Thymus (tissue), 14 donors: ENCODE measurements at places on chromosomes 5 and 9.
A peak's percentile ranks its signal among the peaks of the same experiment; 100 is the strongest.

- no peak for DNase-seq
- H3K4me3 ChIP-seq = no peak overlapping the region
- H3K27ac ChIP-seq = no peak overlapping the region
- no peaks in the 10 kb centered on the region for H3K27me3 ChIP-seq
Measured at GRCh38 chr9:132903574-132904492, 25.1 kb downstream of the SPACA9 start.

DNA sequence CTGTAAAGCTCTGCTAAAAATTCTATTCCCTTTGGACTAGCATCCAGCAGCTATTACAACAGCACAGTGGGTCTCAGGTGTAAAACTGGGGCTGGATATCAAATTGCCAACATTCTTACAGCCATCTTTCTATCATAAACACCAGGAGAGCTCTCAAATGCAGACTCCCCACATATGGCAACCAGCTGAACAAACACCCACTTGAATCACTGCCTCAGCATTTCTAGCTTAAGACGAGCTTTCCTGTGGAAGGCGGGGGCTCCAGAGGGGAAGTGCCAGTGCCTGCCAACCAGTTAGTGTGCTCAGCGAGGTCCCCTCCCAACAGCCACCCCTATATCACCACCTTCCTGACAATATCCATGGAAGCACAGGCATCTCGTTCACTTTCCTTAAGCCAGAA lies 62.2 kb downstream of the IPPK start:
- peak overlapping the region; percentile 78 for H3K27ac ChIP-seq
- H3K36me3 ChIP-seq = peaks cover 19% of the 10 kb centered on the region
- DNase-seq = no peak

DNA sequence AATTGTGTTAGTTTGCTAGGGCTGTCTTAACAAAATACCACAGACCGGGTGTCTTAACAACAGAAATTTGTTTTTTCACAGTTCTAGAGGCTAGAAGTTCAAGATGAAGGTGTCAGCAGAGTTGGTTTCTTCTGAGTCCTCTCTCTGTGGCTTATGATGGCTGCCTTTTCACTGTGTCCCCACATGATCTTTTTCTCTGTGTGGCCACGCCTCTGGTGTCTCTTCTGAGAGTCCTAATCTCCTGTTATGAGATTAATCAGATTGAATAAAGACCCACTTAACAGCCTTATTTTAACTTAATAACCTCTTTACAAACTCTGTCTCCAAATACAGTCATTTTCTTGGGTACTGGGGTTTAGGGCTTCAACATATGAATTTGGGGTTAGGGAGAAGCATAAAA lies 561.1 kb downstream of the NR2F1-AS1 start:
- no peak overlapping the region for H3K4me3 ChIP-seq
- DNase-seq = no peak
- no peaks in the 10 kb centered on the region for H3K4me1 ChIP-seq
- H3K36me3 ChIP-seq = no peaks in the 10 kb centered on the region

GRCh38 chr5:170238456-170239196 lies 5.8 kb downstream of the C5orf58 start:
- H3K27me3 ChIP-seq = no peaks in the 10 kb centered on the region
- no peak overlapping the region for H3K27ac ChIP-seq
- H3K36me3 ChIP-seq = no peaks in the 10 kb centered on the region
- no peaks in the 10 kb centered on the region for H3K4me1 ChIP-seq
- no peak for DNase-seq

- no peak for DNase-seq
- no peaks in the 10 kb centered on the region for H3K4me1 ChIP-seq
- H3K4me3 ChIP-seq = no peak overlapping the region
- H3K27ac ChIP-seq = no peak overlapping the region
Measured at GRCh38 chr5:133376986-133377385, 235.4 kb downstream of the FSTL4 start.

DNA sequence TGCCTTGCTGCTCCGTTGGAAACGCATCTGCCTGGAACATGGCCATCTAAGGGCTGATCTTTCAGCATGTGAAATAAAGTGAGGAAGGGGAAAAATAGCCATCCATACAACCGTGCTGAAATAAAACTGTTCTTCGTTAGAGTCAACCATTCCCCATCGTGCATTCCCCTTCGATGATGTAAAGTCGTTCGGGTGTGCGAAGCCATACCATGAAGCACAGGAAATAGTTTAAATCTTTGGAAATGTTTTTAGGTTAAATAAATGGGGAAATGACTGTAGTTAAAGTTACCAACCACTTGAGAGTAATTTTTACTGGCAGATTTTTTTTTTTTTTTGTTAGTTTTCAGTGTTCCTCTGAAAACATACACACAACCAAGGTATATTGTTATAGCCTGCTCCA lies 302.5 kb downstream of the SH3GL2 start:
- DNase-seq = no peak
- H3K36me3 ChIP-seq = no peaks in the 10 kb centered on the region
- no peak overlapping the region for H3K27ac ChIP-seq

- H3K36me3 ChIP-seq = no peaks in the 10 kb centered on the region
- no peak overlapping the region for H3K27ac ChIP-seq
- DNase-seq = no peak
- H3K4me1 ChIP-seq = no peaks in the 10 kb centered on the region
- H3K27me3 ChIP-seq = no peaks in the 10 kb centered on the region
Measured at GRCh38 chr5:179125789-179126505, 65.8 kb downstream of the ZNF354C start.

GRCh38 chr5:6000867-6001266 lies 377.5 kb downstream of the MED10 start:
- H3K27me3 ChIP-seq = no peaks in the 10 kb centered on the region
- H3K4me1 ChIP-seq = no peaks in the 10 kb centered on the region
- DNase-seq = no peak
- H3K36me3 ChIP-seq = no peaks in the 10 kb centered on the region

DNA sequence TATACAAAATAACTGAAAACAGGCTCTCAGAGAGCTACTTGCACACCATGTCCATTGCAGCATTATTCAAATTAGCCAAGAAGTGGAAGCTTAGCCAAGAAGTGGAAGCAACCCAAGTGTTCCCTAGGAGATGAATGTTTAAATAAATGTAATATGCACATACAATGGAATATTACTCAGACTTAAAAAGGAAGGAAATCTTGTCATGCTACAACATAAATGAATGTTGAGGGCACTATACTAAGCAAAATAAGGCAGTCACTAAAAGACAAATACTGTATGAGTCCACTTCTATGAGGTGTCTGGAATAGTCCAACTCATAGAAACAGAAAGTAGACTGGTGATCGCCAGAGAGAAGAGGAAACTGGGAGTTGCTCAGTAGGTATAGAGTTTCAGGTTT lies 438.1 kb downstream of the MAT2B start:
- H3K4me3 ChIP-seq = no peak overlapping the region
- no peak for DNase-seq
- no peaks in the 10 kb centered on the region for H3K4me1 ChIP-seq
- no peaks in the 10 kb centered on the region for H3K27me3 ChIP-seq
- no peaks in the 10 kb centered on the region for H3K36me3 ChIP-seq

GRCh38 chr5:59528202-59528862 lies 365.2 kb downstream of the PDE4D start:
- H3K27me3 ChIP-seq = no peaks in the 10 kb centered on the region
- no peak overlapping the region for H3K27ac ChIP-seq
- no peak for DNase-seq
- no peaks in the 10 kb centered on the region for H3K4me1 ChIP-seq
- no peak overlapping the region for H3K4me3 ChIP-seq

GRCh38 chr5:74648835-74649293 lies 8.3 kb upstream of the ENC1 start:
- H3K4me1 ChIP-seq = peaks cover 3% of the 10 kb centered on the region
- peak; percentile 61 for DNase-seq
- no peaks in the 10 kb centered on the region for H3K27me3 ChIP-seq
- H3K36me3 ChIP-seq = no peaks in the 10 kb centered on the region
- no peak overlapping the region for H3K4me3 ChIP-seq

DNA sequence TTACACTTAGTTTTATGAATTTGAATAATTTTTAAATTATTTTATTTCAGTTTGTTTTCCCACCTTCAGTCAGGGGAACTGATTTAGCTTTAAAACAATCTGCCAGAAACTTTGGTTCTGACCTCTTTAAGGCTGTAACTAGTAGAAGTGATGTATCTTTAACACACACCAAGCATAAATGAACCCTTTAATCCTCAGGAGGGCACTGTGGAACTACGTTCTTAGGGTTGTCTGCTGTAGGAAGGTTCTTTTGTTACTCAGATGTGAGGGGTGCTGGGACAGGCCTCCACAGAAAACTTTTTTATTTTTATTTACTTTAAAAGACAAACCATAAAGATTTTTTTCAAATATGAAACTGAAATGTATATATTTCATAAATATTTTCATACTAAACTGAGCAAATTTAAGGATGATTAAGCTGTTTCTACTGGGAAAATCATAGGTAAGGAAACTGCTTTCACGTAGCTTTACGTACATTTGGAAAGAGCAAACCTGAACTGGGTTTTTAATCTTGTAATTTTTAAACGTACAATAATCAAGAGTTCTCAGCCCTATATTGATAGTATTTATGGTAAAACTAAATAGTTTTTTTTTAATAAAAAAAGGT lies 5.3 kb downstream of the KLF4 start:
- no peak overlapping the region for H3K4me3 ChIP-seq
- H3K4me1 ChIP-seq = peaks cover 10% of the 10 kb centered on the region
- peaks cover 38% of the 10 kb centered on the region for H3K27me3 ChIP-seq
- no peak overlapping the region for H3K27ac ChIP-seq
- no peaks in the 10 kb centered on the region for H3K36me3 ChIP-seq

DNA sequence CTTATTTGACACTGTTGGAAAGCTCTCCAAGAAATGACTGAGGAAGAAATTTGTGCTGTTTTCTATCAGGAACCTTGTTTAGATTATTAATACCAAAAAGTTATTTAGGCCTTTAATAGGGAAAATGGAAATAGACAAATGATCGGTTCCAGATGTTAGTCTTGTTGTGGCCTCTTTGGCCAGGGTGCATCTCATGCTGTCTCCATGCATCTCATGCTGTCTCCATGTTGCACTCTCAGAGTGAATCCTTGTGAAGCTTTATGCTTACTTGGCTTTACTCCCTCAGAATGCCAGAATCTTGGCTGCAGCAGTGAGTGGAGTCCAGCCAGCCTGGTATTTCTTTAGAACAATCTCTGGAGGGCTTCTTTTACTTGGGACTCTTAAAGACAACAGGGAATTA lies 185.5 kb downstream of the ARHGAP26 start:
- H3K27ac ChIP-seq = no peak overlapping the region
- DNase-seq = no peak
- H3K4me3 ChIP-seq = no peak overlapping the region
- no peaks in the 10 kb centered on the region for H3K27me3 ChIP-seq

DNA sequence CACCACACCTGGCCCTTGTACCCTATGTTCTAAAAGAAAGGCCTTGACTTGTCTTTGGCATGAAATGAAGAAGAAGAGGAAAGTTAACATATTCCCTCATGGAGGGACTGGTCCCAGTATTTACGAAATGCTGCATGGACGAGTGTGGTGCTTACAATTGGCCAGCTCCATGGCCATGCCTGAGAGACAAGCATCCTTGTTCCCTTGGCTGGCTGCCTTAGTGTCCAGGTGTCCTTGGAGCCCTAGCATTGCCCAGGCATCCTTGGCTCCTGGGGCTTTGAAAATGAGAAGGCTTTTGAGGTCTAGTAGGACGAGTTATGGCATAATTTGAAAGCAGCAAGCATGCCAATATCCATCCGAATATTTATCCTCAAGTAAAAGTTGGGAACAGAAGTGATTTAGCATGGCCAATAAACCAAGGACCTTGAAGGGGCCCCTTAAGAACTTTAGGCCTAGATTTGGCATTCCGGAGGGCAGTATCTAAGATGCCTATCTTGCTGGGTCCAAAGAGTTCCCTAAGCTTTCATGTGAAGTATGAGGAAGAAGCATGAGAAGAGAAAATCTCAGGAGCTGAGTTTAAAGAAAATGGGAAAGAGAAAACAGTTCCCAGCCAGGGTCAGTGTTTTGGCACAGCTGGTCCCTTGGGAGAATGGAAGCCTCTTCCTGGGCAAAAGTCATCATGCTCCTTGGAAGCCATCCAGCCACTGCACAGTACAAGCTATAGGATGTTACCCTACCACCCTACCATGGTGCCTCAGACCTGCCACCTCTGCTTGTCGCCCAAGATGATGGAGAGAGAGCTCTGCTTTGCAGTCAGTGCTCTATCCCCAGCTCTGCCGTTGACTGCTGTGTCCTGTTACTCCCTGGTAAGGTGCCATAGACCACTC lies 91.0 kb downstream of the AOPEP start:
- H3K4me3 ChIP-seq = no peak overlapping the region
- no peak for DNase-seq
- no peak overlapping the region for H3K27ac ChIP-seq

- H3K36me3 ChIP-seq = no peaks in the 10 kb centered on the region
- H3K4me1 ChIP-seq = no peaks in the 10 kb centered on the region
- DNase-seq = no peak
- no peaks in the 10 kb centered on the region for H3K27me3 ChIP-seq
- no peak overlapping the region for H3K4me3 ChIP-seq
Measured at GRCh38 chr9:72440378-72440777, 75.4 kb upstream of the ZFAND5 start.

DNA sequence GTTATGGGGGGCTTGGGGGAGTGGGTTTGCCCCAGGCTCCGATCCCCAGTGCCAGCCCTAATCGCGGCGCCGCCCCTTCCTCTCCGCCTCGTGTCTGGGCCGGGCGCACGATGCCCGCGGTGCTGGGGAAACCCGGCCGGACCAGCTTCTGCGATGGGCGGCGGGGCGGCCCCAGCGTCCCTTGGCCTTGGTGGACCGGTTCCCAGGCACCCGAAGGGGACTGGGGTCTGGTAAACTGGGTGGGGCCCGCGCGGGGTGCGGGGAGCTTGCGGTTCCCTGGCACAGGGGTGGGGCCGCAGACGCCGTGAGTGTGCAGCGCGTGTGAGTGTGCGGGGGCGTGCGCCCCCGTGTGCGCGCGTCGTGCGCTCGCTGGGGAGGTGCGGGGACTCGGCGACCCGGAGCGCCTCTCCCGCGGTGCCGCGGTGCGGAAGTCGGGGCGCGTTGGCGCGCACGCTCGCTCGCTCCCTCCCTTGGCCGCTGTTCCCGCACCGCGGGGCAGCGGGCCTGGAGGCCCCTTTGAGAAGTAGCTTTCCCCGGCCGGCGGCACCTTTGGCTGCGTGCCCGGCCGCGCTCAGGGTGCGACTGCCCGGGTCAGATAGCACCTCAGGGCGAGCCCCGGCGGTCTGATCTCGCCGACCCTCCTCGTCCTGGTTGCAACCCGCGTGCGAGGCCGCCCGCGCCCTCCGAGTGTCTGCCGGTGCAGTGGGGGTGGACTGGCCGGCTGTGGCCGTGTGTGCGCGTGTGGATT lies 568 bp downstream of the MACIR start:
- no peaks in the 10 kb centered on the region for H3K36me3 ChIP-seq
- H3K4me3 ChIP-seq = peak overlapping the region; percentile 75
- peak overlapping the region; percentile 91 for H3K27ac ChIP-seq
- peak; percentile 42 for DNase-seq
